ENCODE measurements at places on chromosomes 4 and X. TPM values are rescaled to one million over a fixed set of nuclear protein-coding genes. Genes with fewer than 3 reads are reported as not detected.
A peak's percentile ranks its signal among the peaks of the same experiment; 100 is the strongest.

DNA sequence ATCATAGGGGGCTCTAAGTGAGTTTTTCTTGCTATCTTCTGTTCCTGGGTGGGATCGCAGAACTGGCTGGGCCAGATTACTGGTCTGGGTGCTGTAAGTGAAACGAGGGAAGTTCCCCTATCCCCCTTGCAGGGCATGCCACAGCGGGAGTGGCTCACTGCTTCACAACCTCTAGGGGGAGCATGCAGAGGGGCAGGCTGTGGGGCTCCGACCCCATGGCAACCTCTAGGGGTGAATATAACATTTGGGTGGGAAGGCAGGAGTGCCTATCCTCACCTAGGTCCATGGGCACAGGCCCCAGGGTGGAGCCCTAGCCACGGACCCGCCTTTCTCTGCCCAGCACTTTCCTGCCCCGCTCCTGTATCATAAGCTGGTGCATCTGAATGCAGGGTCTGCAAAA, 1.7 kb upstream of the RRAGB start:
- DNase-seq: no peak

- DNase-seq: no peak
Observed at GRCh38 chrX:130746709-130747342, 156.2 kb downstream of the ENOX2 start.

The ANXA5 gene
- 153 TPM for total RNA-seq

GRCh38 chr4:165563851-165564250, 185.0 kb downstream of the CPE start:
- DNase-seq: no peak

The BLOC1S4 gene
- 31.7 TPM for total RNA-seq

GRCh38 chrX:15014281-15014680, 141.1 kb downstream of the MOSPD2 start:
- peak; percentile 9 for DNase-seq

- peak; percentile 61 for DNase-seq
Observed at GRCh38 chr4:170025523-170026252, 507 bp downstream of the MFAP3L start.

The SPANXN3 gene
- not detected for total RNA-seq

The FAT1 gene
- 13.6 TPM for total RNA-seq

DNA sequence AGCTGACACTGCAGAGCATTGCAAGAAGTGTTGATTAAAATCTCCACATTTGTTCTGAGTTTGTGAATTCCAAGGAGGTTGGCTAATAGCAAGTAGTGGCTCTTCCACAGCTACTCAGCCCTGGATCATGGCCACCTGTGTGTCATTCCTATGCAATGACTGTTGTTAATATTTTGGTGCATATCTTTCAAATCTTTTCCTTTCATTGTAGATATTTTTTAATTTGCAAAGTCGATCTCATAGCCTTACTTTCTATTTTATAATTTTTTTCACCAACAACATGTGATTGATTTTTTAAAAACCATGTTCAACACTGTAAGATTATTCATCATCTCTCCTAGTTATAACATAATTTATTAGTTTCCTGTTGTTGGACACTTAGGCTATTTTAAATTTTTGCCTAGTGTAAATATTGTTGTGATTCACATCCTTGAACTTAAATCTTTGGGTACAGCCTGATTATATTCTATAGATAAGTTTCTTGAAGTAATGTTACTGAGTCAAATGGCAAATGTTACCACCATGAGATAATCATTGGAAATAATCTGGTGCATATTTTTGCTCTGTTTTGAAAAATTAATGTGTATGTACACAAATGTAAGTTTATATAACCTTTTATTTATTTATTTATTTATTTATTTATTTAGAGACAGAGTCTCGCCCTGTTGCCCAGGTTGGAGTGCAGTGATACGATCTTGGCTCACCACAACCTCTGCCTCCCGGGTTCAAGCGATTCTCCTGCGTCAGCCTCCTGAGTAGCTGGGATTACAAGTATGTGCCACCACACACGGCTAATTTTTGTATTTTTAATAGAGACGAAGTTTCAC, 17.1 kb upstream of the ARHGAP10 start:
- no peak for DNase-seq

The EREG gene
- not detected for total RNA-seq

DNA sequence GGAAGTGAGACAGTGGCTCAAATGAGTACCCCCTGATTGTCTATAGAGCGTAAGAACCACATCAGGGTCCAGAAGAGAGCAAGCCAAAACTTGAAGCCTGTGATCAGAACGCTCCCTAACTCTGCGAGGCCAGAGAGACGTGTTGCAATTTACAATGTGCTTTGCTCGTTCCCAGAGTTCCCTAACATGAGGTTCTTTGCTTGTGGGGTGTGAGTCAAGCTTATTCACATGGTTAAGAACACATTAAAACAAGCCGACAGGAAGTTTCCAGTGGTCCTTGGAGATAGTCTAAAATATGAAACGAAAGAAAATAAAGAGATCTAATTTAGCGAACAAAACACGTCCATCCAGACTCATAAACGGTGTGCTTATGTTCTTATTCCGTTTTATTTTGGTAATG, 702.3 kb downstream of the TRIML1 start:
- DNase-seq: no peak

DNA sequence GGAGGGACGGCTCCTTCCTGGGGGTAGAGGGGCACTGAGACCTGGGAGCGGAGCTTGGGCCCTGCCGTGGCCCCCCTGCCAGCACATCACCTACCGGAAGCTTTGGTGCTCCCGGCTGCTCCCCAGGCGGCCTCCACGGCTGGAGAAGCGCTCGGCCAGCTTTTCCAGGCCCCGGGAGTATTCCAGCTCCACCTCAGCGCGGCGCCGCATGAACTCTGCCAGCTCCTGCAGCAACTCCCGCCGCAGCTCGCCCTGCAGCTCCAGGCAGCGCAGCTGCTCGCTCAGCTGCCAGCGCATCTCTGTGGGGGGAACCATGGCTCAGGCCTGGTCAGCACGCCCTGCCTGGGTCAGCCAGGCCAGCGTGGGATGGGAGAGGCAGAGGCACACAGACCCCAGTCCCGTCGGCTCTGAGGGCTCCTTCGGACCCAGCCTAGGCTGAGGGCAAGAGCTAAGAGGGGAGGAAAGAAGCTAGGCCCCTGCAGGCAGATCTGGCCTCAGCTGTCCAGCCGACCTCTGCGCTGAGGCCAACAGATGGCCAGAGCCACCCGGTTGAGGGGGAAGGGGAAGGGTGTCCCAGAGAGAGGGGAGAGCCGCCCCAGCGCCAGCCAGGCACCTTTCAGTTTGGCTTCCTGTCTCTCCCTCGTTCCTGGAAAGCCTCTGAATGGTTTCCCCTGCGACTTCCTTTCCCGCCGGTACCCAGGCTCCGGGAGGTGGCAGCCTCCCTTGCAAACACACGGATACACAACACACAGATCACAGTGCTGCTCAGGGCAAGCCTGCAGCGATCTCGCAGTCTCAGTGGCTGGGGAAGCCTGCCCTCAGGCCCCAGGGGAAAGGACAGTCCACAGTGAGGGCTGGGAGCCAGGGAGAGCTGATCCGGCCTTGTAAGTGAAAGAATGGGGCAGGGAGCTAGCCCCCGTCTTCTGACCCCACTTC, 4.3 kb downstream of the ARHGAP4 start:
- DNase-seq: no peak

All from G401 (cell line).